ENCODE measurements at places on chromosomes 1 and 21. TPM values are rescaled to one million over a fixed set of nuclear protein-coding genes. Genes with fewer than 3 reads are reported as not detected.

FNBP1L gene
- total RNA-seq = 39.2 TPM

MX1 gene
- total RNA-seq = not detected

WNT9A gene
- 0.79 TPM for total RNA-seq

NRAS gene
- total RNA-seq = 69.4 TPM

CELA2B gene
- total RNA-seq = 18.3 TPM

CNKSR1 gene
- 2.6 TPM for total RNA-seq

All from SJCRH30 (cell line).